Stimulated activated CD8-positive, alpha-beta memory T cell treated with anti-CD3 and anti-CD28 coated beads, Interleukin-7, amount 100 ng/mL, for 48 hours (primary cell): ENCODE measurements at places on chromosomes 1 and 21.
A peak's percentile ranks its signal among the peaks of the same experiment; 100 is the strongest.

GRCh38 chr1:210786546-210786945 lies 347.4 kb downstream of the KCNH1 start:
- DNase-seq: no peak

- DNase-seq: no peak
Observed at GRCh38 chr1:245311887-245312536, 157.2 kb downstream of the KIF26B start.

DNA sequence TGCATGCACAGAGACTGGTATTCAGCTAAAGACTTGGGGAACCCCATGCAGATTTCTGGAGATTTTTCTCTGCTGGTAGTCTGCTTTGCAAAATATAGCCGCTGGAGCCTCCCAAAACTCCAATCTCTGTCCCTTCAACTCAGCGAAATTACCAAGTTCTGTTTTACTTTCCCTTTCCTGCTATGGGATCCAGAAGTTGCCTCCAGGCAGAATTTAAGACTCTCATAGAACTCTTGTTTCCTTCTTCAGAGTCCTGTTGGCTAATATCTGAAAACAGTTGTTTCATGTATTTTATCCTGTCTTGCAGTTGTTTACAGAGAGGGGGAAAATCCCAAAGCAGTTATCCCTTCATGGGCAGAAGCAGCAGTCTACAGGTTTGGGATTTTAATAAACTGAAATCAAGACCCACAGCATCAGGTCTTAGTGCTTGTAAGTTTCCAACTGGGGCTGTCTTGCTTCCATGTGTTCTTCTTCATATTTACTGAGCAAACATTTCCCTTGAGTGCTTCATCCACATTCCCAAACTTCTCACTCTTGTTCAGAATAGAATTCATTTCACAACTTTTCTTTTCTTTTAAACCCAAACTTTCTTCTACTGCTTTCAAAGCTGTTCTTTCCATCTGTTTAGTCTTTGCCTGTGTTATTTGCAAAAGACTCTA lies 221.3 kb upstream of the DMRTA2 start:
- no peak for DNase-seq

- no peak for DNase-seq
Observed at GRCh38 chr1:33042831-33043230, 6.1 kb upstream of the AK2 start.

DNA sequence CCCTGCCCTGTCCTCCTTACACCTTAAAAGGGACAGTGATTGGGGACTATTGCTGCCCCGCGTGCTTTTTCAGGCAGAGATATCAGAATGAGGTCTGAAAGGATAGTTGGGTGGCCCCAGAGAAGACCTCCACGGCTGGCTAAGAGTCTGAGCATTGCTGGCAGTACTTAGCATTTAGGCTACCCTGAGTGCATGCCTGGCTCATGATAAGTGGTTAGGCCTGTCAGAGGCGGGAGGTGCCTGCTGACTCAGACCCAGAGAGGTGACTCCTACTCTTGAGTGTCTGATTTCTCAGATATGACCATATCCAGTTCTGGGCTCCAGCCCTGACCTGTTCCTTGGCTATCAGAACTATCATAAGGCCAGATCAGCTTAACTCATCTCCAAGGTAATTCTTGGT lies 213.7 kb downstream of the PBX1 start:
- DNase-seq: peak; percentile 5

DNA sequence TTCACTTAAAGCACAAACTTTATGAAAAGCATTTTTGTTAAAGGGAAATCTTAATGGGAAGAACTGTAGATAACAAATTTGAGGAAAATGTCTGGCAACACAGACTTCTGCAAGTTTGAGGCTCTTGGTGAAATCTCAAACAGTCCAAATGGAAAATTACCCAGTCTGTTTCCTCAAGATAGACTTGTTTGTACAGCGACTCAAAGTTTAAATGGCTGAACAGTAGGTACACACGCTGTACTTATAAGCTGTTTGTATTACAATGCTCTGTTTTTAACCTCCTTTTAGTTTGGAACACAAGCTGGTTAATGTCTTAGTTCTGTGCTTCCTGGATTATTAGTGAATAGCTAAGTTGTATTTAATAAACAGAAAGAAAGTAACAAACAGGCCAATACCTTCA lies 217.1 kb downstream of the NFIA start:
- no peak for DNase-seq

- no peak for DNase-seq
Observed at GRCh38 chr21:32143241-32143939, 135.5 kb downstream of the MIS18A start.

- no peak for DNase-seq
Observed at GRCh38 chr21:35127026-35127425, 77.9 kb upstream of the RUNX1 start.

GRCh38 chr1:57118948-57119603 lies 153.3 kb upstream of the C8B start:
- DNase-seq: no peak

DNA sequence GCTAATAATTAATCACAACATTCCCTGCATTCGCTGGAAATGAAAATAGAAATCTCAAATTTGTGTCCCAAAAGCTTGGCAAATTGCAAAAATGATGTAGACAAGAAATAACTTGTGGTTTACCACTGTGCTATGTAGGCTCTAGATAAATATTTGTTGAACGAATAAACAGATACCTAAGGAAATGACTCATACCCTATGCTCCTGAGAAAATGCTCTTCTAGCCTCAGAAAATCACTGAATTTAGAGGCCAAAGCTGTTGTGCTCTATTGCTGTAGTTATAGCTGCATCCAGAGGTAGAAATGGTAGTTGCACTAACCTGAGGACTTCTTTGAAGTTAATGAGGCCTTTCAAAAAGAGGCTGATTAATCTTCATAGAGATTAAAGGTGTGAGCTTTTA lies 142.0 kb upstream of the ZNHIT6 start:
- no peak for DNase-seq

DNA sequence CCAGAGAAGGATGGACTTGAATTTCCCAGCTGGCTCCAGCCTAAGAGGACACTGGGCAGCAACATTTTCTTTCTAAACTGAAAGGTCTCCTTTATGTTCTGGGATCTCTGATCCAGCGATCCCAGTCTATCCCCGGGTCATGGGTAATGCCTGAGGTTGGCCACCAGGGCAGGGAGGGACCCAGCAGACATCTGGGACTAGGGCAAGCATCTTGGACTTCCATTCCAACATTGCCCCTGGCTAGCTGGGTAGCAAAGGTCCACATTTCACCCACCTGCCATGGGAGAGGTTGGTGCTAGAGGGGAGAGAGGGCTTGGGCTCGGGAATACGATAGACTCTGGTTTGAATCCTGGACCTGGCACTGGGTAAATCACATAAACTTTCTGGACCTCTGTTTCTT lies 84.6 kb downstream of the LRRN2 start:
- no peak for DNase-seq

GRCh38 chr21:32278103-32278502 lies 746 bp downstream of the MIS18A start:
- DNase-seq: no peak

DNA sequence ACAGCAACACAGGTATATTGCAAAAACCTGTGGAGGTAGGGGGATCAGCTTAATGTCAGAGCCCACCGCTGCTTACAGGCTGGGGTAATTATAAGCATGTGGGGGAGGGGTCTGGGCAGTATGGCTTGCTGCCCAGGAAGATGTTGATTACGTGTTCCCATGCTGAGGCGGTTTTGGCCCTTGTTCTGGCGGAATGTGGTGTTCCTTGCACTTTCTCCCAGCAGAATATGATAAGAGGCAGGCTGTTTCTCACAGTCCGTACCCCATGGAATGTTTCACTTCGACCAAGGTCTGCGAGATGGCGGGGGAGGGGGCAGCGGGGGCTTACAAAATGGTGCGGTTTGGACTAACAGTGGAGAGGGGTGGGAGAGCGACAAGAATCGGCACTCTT lies 9.8 kb upstream of the HPCAL4 start:
- no peak for DNase-seq

GRCh38 chr1:114468710-114469468 lies 42.1 kb downstream of the TRIM33 start:
- DNase-seq: no peak

DNA sequence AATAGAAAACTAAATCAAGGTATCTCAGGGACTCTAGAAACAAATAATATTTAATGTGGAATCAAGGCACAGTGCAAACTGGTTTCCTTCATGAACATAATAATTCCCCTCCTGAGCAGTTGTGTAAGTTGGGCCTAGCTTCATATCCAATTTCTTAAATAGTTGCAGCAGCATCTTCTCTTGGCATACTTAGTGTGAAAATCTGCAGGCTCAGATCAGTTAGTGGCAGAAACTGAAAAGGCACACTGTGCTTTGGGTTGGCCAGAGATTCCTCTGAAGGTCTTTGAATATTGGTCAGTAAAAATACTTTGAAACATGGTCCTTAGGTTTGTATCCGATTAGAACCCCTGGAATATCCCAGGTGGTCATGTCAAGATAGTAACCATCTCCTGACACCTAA lies 52.5 kb downstream of the CHRM3 start:
- DNase-seq: no peak

- DNase-seq: no peak
Observed at GRCh38 chr1:192443616-192444015, 126.8 kb downstream of the RGS21 start.

DNA sequence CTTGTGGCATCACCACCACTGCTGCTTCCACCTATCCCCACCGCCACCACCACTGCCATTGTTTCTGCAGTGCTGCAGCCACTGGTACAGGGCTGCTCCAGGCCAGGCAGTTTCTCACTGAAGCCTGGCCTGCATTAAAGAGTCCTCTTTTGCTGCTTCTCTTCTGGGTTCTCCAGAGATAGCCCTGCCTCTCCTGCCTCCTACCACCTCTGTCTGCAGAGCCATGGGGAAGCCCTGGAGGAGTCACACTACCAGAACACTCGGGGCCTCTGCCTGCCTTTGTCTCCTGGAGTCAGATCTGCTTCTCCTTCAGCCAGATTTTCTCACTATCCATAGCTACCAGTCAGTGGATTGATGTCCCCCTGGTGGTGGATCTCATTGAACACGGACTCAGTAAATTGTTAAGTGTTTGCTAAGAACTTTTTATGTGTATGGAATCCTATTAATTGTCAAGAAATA lies 37.7 kb upstream of the DDAH1 start:
- DNase-seq: no peak

GRCh38 chr1:29849038-29849750 lies 612.9 kb downstream of the PTPRU start:
- peak; percentile 32 for DNase-seq

DNA sequence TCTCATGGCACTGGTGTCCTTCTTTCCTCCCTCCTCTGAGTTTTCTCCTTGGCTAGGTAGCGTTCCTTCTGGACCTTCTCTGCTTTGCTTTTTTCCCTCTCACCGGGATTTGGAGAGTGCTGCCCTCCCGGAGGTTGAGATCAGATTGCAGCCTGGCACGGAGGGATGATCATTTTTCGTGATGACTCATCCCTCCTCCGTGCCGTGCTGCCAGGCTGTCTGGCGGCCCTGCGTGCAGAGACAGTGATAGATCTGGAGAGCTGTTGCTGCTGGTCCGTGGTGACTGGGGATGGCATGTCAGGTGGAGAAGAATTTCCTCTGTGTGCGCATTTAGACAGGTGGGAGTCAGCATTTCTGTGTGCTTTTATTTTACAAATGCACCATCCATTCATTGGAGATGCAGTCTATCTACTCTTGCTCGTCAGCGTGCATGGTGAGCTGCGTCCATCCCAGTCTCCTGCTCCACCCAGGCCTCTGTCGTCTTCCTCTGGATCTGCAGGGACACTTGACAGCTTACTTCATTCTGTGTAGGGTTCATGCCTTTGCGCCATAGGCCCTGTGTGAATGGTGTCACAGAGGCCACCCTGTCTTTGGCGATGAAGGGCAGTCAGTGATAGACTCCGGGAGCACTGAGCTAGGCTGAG lies 104.4 kb downstream of the PCBP3 start:
- DNase-seq: no peak

DNA sequence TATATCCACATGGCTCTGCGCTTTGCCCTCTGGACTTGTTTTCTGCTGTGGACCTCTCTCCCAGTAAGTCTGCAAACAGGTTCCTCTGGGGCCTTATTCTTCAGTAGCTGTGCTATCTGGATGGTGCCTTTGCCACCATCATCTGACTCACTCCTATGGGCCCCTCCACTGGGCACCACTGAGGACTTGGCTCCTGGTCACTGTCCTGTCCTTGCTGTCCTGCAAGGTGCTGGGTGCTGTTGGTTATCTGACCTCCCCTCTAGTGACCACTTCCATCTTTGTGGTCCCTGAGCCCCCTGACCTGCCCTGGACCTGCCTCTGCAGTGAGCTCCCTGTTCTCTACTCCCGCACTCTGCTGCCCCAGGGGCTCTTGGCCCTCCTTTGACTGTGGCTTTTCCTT lies 6.7 kb downstream of the CNIH3 start:
- DNase-seq: no peak

GRCh38 chr1:58726581-58726980 lies 26.7 kb upstream of the MYSM1 start:
- no peak for DNase-seq
